ENCODE measurements at places on chromosomes 12 and 14.

DNA sequence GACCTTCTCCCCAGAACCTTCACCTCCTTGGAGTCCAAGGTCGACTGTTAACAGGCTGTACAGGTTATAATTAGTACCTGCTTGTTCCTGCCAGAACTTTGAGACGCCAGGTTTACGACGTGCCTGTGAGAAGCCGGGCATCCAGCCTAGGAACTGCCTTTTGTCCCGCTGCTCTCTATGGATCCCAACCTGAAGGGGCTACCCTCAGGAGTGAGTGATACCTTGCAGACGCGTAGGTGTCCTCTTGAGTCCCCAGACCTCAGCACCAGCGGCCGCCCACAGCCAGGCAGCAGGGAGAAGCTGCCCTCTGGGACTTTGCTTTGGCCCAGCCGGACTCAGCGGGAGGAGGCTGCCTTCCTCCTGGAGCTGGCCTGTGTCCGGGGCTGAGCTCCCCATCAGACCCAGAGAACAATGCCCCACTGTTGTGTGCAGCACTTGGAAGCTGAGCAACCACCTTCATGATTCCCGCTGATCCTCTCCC lies 16.2 kb downstream of the SYNE3 start:
- DNase-seq, result no peak

- DNase-seq, result no peak
Observed at GRCh38 chr14:70908935-70909641, 1.8 kb downstream of the PCNX1 start.

DNA sequence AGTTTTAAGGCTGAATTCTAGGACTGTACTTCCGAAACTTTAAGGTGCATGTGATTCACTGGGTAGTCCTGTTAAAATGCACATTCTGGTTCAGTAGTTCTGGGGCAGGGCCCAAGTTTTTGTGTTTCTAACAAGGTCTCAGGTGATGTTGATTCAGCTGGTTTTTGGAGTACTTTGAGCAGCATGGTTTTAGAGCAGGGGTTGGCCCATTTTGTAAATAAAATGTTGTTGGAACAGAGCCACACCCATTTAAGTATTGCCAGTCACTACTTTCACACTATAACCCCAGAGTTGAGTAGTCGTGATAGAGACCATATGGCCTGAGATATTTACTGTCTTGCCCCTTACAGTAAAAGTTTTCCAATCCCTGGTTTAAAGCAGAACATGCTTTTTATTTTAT lies 111.3 kb downstream of the SYNE2 start:
- no peak for DNase-seq

DNA sequence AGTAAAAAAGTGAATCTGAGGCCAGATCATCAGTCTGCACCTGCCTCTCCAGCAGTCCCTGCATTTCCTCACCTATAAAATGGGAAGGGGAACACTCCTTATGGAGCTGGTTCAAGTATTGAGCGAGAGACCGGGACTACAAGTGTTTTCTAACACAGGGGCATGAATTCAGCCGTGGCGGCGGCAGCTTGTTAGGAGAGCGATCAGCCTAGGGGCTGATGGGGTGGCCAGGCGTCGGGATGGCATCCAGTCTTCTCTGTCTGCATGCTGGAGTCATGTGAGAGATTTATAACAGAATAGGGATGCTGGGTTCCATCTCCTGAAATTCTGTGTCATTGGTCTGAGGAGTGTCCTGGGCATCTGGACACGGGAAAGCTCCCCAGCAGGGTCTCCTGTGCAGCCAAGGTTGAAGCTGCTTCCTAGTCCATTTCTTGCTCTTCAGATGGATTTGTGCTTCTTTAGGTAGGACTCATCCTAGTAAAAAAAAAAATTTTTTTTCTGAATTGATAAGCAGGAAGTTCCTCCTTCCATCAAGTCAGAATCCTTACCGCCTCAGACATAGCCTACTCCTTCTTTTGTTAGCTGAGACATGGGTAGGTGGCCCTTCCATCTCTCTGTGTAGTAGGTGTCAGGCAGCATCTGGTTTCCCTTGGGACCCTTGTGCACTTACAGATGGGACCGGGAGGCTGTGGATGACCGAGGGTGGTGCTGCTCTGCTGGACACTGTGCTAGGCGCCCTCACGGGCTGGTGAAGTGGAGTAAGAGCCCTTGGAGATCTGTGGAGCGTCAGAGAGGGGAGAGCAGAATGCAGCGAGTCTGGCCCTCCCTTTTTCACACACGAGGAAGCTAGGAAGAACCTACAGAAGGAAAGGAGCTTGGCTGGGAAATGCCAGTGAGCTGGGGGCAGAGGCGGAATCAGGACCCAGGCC lies 146.7 kb downstream of the TSPAN9 start:
- DNase-seq, result no peak

GRCh38 chr14:101084436-101084826 lies 180.9 kb upstream of the RTL1 start:
- DNase-seq, result no peak

DNA sequence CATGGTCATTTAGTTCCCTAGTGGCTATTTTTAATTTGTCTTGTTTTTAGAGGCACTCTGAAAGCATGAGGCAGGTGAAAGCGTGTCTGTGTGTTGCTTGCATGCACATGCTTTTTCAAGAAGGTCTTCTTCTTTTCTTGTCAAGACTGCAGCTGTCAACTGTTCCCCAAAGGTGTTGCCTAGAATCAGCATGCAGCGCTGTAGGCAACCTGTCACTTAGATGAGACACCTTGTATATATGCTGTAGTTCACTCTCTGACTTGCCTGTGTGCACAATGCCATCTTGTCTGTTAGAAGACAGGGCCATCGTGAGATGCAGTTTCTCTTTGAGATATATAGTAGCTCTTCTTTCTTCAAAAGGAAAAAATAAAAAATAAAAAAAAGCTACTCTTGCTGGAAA lies 885.7 kb downstream of the DIO2 start:
- DNase-seq, result no peak

DNA sequence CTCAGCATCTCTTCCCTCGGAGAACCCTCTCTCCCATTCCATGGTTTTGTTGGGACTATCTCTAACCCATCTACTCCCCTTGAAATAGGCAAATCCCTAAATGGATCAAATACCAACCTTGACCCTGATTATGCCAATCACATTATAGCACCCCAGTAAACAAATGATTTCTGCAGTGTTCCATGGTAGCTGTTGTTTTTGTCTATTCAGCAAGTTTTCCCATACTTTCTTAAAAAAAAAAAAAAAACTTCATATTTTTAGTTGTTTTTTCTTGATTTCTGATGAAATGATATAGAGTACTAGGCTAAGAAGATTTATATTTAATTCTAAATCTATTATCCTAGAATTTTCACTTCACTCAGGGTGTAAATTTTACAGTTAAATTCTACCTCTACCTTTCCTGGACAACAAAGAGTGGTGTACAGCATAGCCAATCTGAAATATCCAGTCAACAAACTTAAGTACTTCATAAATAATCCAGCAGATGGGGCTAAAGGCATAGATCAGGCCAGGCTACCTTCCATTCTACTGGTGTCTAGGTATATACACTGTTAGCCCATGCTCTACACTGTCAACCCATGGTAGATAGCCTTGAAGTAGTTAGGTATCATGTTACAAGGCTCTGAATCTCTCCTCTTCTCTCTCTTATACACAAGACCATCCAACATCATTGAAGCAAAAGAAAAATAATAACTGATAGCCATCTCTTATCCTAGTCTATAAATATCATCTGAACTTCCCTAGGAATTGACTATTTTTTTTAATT lies 82.2 kb downstream of the PLEKHG7 start:
- DNase-seq, result no peak

DNA sequence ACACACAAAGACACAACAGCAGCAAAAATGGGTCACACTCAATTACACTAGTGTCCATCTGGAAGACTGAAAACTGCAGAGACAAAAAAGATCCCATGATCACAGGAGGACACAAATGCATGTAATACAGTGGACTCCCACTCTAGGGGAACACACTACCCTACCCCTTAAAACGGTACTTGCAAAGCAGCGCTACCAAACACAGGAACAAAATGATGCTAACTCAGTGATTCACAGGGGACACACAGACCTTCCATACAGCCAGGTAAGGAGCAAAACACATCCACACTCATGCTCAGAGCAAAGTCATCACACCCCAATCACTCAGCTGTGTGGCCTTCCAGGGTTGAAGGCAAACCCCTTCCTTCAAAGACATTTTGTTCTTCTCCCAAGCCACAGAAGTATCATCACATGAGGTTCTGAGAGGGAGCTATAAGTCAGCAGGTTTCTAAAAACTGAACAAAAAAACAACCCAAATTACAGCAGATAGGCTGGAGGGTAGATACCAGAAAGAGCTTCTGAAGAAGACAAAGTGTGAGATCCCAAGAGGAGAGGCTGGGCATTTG lies 14.8 kb downstream of the SMUG1 start:
- no peak for DNase-seq

- DNase-seq, result no peak
Observed at GRCh38 chr12:3233797-3234196, 156.6 kb downstream of the TSPAN9 start.

DNA sequence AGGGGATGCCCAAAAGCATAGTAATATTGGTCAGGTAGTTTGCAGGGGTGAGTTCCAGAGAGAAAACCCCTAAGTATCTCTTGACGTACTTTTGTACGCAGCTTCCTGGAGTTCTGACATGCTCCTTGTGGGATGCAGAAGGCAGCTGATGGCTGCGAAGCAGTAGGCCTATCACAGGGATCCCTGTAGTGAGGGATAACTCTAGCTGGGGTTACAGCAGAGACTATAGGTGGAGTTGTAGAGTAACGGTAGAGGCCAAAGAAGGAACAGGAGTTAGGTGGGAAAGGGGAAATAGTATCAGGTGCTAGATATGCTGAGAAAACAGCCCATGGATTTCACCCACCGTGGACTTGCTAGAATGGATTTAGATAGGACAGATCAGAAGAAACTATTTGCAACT lies 37.3 kb downstream of the MGST1 start:
- no peak for DNase-seq

DNA sequence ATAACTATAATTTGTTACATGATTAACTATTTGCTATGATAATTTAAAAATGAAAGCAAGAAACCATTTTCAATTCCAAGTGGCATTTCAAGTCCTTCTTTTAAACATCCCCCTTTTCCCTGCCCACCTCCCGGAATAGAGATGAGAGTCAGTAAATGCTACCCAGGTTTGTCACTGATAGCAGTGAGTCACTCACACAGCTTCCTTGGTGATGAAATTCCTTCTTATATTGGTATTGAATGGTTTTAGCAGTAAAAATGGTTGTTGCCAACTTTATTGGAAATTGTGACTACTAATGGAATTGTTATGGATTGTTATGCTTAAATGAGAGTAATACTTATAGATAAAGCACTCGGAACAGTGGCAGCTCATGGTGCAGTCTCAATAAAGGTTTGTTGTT lies 90.5 kb downstream of the PPM1A start:
- no peak for DNase-seq

DNA sequence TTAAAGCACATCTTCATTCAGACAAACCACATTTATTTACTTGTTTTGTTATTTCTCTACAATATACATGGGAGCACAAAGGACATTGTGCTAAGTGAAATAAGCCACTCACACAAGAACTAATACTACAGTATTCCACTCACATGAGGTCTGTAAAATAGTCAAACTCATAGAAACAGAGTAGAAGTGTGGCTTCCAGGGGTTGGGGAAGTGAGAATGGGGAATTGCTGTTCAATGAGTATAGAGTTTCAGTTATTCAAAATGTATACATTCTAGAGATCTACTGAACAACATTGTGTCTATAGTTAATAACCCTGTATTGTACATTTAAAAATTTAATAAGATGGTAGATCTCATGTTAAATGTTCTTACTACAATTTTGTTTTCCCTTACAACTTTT lies 88.8 kb downstream of the ATXN7L3B start:
- DNase-seq, result no peak

- DNase-seq, result no peak
Observed at GRCh38 chr12:54593725-54594124, 5.3 kb upstream of the PPP1R1A start.

- DNase-seq, result peak; percentile 85
Observed at GRCh38 chr12:121917950-121918678, at the start of gene CFAP251. Gene CFAP251, plus strand, starts transcription at chr12:121918592. Its CDS starts 2,714 bp downstream, at chr12:121921306.

DNA sequence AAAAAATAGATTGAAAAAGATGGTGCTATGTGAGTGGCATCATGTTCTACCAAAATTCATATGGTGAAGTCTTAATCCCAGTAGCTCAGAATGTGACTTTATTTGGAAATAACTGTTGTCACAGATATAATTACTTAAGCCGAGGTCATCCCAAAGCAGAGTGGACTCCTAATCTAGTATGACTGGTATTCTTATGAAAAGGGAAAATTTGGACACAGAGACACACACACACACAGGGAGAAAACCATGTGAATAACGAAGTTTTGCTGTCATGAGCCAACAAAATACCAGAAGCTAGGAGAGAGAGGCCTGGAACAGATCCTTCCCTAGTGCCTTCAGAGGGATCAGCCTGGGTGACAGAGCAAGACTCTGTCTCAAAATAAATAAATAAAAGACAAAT lies 62.6 kb downstream of the FAR2 start:
- DNase-seq, result no peak

GRCh38 chr12:131153956-131154355 lies 200.2 kb downstream of the ADGRD1 start:
- DNase-seq, result no peak

DNA sequence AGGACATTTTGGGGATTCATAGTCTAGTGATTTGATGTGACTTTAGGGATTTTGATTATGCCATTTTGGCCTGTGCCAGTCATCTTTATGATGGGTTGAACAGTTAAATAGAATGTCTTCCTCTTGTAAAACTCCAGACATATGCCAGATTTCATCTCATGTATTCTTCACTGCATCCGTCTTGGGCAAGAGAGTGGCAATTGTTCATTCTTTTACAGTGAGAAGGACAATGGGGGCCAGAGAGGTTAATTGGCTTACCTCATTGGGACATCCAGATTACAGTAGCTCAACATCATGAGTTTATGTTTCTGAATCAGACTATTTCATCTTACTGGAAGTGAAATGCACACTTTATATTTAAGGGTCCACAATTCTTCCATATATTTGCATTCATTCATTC lies 108.2 kb upstream of the SLC38A2 start:
- DNase-seq, result no peak

- DNase-seq, result no peak
Observed at GRCh38 chr12:58894040-58894439, 26.3 kb downstream of the LRIG3 start.

- no peak for DNase-seq
Observed at GRCh38 chr12:17459214-17459613, 630.8 kb downstream of the RERGL start.

- DNase-seq, result peak; percentile 53
Observed at GRCh38 chr14:96100161-96101064, 61.3 kb downstream of the C14orf132 start.

- DNase-seq, result no peak
Observed at GRCh38 chr12:25771041-25771440, 187.4 kb upstream of the RASSF8 start.

- no peak for DNase-seq
Observed at GRCh38 chr14:71682337-71682736, 249.9 kb upstream of the RGS6 start.

DNA sequence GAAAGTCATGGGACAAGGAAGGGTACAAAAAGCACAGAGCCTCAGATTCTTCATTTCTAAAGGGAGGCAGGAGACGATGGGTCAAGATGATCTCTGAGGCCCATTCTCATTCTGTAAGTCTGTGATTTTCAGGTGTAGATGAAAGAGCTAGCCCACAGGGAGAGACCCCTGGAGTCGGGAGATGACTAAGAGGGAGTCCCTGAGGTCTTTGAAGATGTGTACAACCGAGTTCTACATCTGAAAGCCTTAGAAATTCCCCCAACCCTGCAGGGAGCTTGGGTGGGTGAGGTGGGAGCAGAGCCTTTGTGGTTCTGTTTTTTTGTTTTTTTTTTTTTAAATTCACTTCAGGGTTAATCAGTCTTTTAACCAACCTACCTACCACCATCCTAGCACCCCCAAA lies 3.1 kb downstream of the WNT10B start:
- DNase-seq, result no peak
